ENCODE measurements at places on chromosomes 12 and 14. TPM values are rescaled to one million over a fixed set of nuclear protein-coding genes. Genes with fewer than 3 reads are reported as not detected.

- H3K4me3 ChIP-seq: no peak overlapping the region
- no peaks in the 10 kb centered on the region for H3K27me3 ChIP-seq
- H3K27ac ChIP-seq: peak overlapping the region; percentile 72
- H3K4me1 ChIP-seq: peaks cover 8% of the 10 kb centered on the region
These were observed 30.5 kb downstream of the USP44 start for GRCh38 chr12:95520816-95521215.

- peaks cover 9% of the 10 kb centered on the region for H3K27me3 ChIP-seq
- no peak overlapping the region for H3K4me3 ChIP-seq
- DNase-seq: no peak
- no peak overlapping the region for H3K27ac ChIP-seq
These were observed 12.9 kb upstream of the TMEM263 start for GRCh38 chr12:106942775-106943174.

GRCh38 chr12:111650912-111651311, 34.8 kb downstream of the BRAP start:
- H3K4me3 ChIP-seq: no peak overlapping the region
- H3K36me3 ChIP-seq: peaks cover 50% of the 10 kb centered on the region
- H3K27ac ChIP-seq: no peak overlapping the region

GRCh38 chr12:69633061-69633460, 22.4 kb upstream of the LRRC10 start:
- no peak for DNase-seq
- H3K36me3 ChIP-seq: no peaks in the 10 kb centered on the region
- H3K4me1 ChIP-seq: peaks cover 7% of the 10 kb centered on the region
- no peak overlapping the region for H3K4me3 ChIP-seq
- H3K27ac ChIP-seq: no peak overlapping the region

- H3K4me3 ChIP-seq: no peak overlapping the region
- H3K27me3 ChIP-seq: no peaks in the 10 kb centered on the region
- H3K4me1 ChIP-seq: peaks cover 40% of the 10 kb centered on the region
- H3K27ac ChIP-seq: no peak overlapping the region
- H3K36me3 ChIP-seq: no peaks in the 10 kb centered on the region
These were observed 58.9 kb downstream of the SLC25A47 start for GRCh38 chr14:100382106-100382455.

GRCh38 chr12:76268267-76268666, 79.9 kb downstream of the BBS10 start:
- H3K4me3 ChIP-seq: no peak overlapping the region
- peaks cover 8% of the 10 kb centered on the region for H3K36me3 ChIP-seq
- H3K27me3 ChIP-seq: no peaks in the 10 kb centered on the region
- no peak for DNase-seq
- peaks cover 9% of the 10 kb centered on the region for H3K4me1 ChIP-seq
- no peak overlapping the region for H3K27ac ChIP-seq

DNA sequence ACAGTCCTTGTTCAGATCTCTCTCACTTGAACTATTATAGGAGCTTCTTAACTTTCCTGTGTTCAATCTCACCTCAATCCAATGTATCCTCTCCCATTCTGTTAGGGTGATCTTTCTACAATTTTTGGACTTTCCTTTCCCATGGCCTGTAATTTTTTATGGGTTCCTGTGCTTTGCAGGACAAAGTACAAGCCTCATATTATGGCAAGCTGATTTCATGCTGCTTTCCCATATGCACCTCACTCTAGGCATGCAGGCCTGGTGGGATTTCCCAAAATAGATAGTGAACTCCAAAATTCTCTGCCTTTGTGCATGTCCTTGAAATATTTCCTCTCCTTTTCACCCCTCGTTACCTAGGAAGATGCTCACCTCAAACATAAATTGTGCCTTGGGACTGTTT, 499.4 kb downstream of the NAV3 start:
- H3K4me3 ChIP-seq: no peak overlapping the region
- peaks cover 5% of the 10 kb centered on the region for H3K4me1 ChIP-seq
- H3K36me3 ChIP-seq: no peaks in the 10 kb centered on the region
- no peak for DNase-seq
- H3K27ac ChIP-seq: no peak overlapping the region
- no peaks in the 10 kb centered on the region for H3K27me3 ChIP-seq

DNA sequence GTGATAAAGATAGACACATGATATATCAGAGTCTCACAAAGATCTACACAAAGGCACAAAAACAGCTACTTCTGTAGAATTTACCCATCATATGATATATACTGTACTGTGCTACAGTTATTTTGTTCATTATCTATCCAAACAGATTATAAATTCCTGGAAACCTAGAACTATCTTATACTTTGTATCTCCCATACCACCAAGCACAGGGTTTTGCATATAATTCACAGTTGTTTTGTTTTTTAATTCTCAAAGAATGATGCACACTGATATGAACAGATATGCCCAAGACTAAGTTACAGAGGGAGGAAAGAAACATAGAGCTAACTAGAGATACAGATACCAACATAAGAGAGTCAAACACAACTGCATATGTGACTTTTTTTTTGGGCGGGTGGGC, 3.4 kb downstream of the PRKAG1 start:
- DNase-seq: no peak
- H3K27me3 ChIP-seq: peaks cover 6% of the 10 kb centered on the region
- peaks cover 3% of the 10 kb centered on the region for H3K36me3 ChIP-seq
- H3K4me3 ChIP-seq: no peak overlapping the region

GRCh38 chr12:97194546-97194945, 268.1 kb upstream of the RMST start:
- no peak overlapping the region for H3K27ac ChIP-seq
- no peaks in the 10 kb centered on the region for H3K27me3 ChIP-seq
- H3K4me1 ChIP-seq: peaks cover 5% of the 10 kb centered on the region
- no peak overlapping the region for H3K4me3 ChIP-seq

DNA sequence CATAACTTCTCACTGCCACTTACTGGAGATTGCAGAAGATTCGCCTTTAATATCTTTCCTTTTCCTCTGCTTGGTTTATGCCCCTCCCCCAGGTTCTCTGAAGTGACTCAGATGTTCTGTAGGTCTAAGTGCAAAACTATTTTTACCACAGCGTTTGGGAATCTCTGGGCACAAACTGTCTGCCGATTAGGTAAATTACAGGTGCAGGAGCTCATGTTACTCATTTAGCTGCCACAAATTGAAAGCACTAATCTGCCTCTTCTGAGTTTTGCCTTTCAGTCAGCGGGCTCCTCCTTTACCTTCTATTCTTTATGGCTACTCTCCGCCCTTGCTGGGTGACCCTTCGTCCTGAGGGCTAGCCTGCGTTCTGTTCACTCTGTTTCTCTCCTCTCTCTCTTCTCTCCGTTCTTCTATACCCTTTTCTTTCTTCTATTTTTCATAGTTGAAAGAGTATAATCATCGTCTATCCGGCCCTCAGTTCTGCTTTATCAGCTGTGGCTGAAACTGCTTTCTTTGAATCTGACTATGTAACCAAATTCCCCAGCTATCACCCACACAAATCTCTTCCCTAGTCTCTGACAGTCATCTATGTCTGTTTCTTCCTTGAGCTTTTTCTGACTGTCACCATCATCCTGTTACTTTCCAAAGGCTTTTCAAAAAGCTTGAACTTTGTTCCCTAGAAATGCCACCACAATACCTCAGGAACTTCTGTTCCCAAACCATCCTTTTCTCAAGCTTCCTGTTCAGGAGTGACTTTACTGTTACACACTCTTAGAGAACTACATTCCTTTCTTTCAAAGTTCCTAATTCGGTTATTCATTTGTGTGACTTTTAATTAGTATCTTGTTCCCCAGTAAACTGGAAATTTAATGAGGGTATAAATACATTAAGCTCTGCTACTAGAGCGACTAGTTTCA, 4.3 kb upstream of the MYF6 start:
- no peak overlapping the region for H3K27ac ChIP-seq
- no peak for DNase-seq
- H3K36me3 ChIP-seq: no peaks in the 10 kb centered on the region

GRCh38 chr12:100375038-100375735, 18.3 kb downstream of the SLC17A8 start:
- no peaks in the 10 kb centered on the region for H3K36me3 ChIP-seq
- H3K27ac ChIP-seq: no peak overlapping the region
- H3K27me3 ChIP-seq: peaks cover 58% of the 10 kb centered on the region
- no peak for DNase-seq
- no peak overlapping the region for H3K4me3 ChIP-seq
- H3K4me1 ChIP-seq: peaks cover 47% of the 10 kb centered on the region

INTS13 gene
- 54.0 TPM for total RNA-seq

USP5 gene
- 158 TPM for total RNA-seq

RTN1 gene
- total RNA-seq: 1.1 TPM

APOLD1 gene
- 0.44 TPM for total RNA-seq

Data from WTC11 (cell line).